NCI-H2081 (cell line): ENCODE measurements at places on chromosomes 12 and 14.
A peak's percentile ranks its signal among the peaks of the same experiment; 100 is the strongest.

DNA sequence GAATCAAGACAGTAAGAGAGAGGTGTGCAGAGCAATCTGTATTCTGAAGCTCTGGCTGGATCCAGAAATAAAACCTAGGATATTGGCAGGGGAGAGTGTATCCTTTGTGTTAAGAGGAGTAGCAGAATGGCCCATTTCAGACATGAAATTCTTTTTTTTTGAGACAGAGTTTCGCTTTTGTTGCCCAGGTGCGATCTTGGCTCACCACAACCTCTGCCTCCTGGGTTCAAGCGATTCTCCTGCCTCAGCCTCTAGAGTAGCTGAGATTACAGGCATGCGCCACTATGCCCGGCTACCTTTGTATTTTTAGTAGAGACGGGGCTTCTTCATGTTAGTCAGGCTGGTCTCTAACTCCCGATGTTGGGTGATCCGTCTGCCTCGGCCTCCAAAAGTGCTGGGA is 6.1 kb upstream of the SRGAP1 start:
- no peak for DNase-seq

DNA sequence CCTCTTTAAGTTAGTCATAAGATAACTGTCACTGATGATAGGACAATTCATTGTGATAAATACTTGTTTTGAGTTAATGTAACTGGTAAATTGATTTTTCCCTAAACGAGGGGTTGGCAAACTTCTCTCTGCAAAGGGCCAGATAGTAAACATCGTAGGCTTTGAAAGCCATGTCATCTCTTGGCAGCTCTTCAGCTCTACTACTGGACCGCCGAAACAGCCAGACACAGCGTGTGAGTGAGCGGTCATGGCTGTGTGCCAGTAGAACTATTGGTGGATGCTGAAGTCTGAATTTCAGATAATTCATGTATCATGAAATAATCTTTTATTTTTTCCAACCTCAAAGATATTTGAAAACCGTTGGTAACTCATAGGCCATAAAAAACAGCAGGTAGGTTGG is 9.9 kb downstream of the PIWIL1 start:
- DNase-seq = no peak

- no peak for DNase-seq
Observed at GRCh38 chr14:25121337-25122129, 71.6 kb upstream of the STXBP6 start.

- peak; percentile 44 for DNase-seq
Observed at GRCh38 chr14:64196814-64197411, 97.3 kb downstream of the ESR2 start.

GRCh38 chr14:75417674-75418073 is 10.1 kb upstream of the JDP2 start:
- DNase-seq = no peak

- DNase-seq = no peak
Observed at GRCh38 chr14:24828486-24828885, 194.5 kb upstream of the GZMB start.

- no peak for DNase-seq
Observed at GRCh38 chr14:94906991-94907587, 137.2 kb upstream of the GSC start.

DNA sequence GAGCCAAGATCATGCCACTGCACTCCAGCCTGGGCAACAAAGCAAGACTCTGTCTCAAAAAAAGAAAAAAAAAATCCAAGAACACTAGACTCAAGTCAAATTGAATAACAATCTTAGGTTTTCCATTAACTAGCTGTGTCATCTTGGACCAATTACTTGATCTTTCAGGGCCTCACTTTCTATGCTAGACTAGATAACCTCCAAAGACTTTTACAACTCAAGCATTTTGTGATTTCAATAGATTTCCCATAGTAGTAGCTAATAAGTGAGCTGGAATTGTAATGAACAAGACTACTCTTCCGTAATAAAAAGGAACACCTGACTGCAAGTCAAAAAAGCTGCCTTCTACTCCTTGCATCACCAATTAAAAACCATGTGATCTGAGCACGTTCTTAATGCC is 127.0 kb upstream of the SSTR1 start:
- DNase-seq = no peak

- DNase-seq = no peak
Observed at GRCh38 chr12:90368081-90368480, 586.9 kb downstream of the CCER1 start.

GRCh38 chr12:106152334-106152733 is 13.6 kb upstream of the NUAK1 start:
- no peak for DNase-seq

GRCh38 chr12:67892259-67893021 is 96.8 kb upstream of the IFNG-AS1 start:
- DNase-seq = no peak

DNA sequence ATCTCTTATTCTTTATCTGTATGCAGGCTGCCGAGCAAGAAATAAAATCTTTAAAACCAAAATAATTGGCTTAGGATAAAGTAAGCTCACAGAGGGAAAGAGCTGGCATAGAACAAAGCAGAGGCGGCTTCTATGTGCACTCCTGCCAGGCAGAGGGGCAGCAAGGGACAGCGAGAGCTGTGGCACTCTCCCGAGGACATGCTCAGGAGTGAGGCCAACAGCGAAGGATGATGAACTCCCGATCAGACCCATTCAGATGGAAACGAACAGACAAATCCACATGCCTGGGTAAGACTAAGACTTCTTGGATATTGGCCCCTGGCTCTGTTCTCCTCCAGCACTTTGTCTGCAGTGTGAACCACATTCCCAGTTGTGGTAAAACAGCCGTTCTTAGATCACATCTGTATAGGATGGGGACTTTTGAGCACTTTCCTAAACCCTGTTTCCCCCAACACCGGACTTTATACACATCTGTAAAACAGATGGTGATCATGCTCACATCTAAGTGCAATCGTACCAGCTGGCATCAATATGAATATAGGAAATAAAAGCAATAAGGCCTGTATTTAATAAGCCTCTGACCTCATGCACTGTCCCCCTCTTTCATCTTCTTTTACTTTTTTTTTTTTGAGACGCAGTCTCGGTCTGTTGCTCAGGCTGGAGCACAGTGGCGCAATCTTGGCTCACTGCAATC is 134.1 kb downstream of the PPM1H start:
- DNase-seq = no peak

DNA sequence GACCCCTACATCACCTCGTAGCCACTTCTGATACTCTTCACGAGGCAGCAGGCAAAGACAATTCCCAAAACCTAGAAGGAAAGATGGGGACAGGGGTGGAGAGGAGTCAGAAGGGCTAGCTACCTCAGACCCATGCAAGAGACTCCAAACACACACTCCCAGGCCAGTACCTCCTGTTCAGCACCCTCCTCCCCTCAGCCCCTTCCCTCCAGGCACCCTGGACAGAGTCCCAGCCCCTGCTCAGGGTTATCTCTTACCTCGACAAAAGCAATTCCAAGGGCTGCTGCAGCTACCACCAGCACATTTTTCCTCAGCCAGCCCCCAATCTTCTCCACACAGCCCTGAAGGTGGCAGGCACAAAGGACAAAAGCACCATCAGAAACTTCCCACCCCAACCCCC is 3.3 kb downstream of the CD63 start:
- no peak for DNase-seq

DNA sequence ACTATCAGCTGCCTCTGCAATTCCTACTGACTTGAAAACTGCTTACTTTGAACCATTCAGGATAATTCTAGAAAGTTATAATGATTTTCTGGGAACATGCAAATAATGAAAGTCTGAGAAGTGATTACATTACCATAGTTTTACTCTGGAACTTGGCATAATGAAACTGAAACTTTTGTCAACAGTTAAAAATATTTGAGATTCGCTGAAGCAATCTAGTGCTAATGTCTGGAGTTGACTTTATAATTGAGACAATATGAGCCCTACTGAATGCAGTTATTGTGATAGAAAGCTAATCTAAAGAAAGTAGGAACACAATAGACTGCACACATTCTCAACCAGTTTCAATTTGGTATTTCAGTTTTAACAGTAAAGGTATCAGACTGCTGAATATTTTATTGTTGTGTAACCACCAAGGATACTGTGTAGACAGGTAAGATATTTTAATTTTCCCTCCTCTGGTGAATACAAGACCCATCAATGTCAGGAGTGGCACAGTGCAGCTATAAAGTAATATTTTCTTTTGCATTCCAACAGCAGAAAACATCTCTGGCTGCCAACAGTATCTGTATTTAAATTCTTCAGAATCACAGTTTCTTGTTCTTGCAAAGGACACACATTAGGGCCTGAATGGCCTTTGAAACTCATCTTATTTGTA is 483.5 kb downstream of the ATP23 start:
- DNase-seq = no peak

- no peak for DNase-seq
Observed at GRCh38 chr12:52892207-52892852, 12.5 kb downstream of the KRT8 start.

- peak; percentile 37 for DNase-seq
Observed at GRCh38 chr14:76937181-76938091, 91.1 kb downstream of the IRF2BPL start.

- no peak for DNase-seq
Observed at GRCh38 chr12:19830446-19830845, 391.2 kb downstream of the AEBP2 start.

- no peak for DNase-seq
Observed at GRCh38 chr12:130049666-130050065, 112.6 kb upstream of the FZD10 start.

- DNase-seq = no peak
Observed at GRCh38 chr12:103956509-103957027, 9.1 kb upstream of the TDG start.

GRCh38 chr12:52285851-52286530 is 5.3 kb downstream of the KRT81 start:
- DNase-seq = no peak

DNA sequence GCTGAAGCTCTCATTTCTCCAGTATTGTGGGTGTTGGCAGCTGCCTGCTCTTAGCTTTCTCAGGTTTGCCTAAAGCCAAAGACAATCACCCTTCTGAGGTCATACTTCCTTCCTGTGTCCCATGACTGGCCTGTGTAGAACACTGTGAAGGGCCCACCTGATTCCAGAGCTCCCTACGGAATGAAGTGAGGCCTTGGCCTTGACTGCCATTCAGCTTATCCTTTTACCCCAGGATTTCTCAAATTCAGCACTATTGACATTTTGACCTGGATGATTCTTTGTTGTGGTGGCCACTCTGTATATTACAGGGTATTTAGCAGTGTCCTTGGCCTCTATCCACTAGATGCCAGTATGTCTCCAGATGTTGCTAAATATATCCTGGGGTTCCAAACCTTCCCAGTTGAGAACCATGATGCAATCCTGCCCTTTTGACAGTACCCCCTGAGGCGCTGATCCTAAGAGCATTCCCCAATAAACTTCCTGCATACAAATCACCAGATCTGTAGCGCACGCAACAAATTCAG is 112.3 kb upstream of the KRR1 start:
- DNase-seq = no peak

- no peak for DNase-seq
Observed at GRCh38 chr12:56103066-56103711, 1.2 kb upstream of the PA2G4 start.

DNA sequence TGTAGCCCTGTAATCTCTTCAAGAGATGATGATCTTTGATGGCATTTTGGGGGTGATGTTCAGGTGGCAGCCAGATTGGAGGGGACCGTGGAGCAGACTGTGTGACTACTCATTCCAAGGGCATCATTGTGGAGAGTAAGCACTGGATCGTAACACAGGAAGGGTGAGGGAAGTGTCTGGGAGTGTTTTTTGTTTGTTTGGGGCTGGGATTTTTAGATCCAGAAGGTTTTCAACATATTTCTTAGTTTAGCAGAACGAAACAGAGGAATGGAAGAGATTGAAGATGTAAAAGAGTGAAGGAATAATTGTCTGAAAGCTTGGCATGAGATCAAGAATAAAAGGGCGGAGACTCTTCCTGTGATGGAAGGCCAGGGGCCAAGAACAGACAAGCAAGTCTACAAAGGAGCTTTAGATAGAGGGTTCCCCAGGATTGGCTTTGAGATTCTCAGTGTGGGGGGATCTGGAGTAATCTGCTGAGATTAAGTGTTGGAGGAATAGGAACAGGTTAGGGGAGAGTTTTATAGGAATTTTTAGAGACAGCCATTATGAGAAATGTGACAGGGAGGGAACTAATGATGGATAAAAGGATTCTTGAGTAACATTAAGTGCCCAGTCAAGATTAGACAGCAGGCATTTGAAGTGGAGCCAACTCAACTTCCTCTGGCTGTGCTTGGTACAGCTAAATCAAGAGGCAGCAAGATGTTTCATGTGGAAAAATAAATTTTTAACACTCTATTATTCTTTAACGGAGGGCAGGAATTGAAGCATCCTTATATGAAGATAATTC is 79.7 kb upstream of the REP15 start:
- no peak for DNase-seq

- DNase-seq = no peak
Observed at GRCh38 chr14:90654831-90655276, 161.4 kb downstream of the TTC7B start.

GRCh38 chr14:30528119-30528518 is 30.8 kb upstream of the G2E3 start:
- DNase-seq = no peak

GRCh38 chr12:7113389-7113871 is 4.4 kb upstream of the C1RL start:
- DNase-seq = peak; percentile 19

DNA sequence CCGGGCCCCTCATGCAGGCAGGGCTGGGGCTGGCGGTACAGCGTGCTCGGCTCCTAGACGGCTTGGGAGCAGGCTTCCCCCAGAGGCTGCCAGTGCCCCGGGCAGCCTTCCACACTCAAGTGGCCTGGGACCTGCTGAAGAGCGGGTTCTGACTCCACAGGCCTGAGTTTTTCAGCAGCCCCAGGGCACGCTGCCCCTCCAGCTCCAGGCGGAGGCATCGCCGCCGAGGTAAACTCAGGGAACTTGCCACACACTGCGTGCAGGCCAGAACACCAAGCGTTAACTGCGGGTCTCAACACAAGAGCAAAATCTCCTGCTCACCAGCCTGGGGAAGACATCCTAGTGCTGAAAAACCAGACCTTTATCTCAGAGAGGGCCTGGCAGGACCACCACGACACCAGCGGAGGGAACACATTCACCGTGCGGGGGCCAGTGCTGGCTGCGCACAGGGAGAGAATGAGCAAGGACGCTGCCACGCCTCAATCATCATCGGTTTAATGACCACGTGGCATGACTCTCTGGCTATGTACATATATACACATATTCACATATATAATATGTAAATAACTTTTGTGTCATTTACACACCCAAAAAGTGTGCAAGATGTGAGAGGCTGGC is 21.3 kb downstream of the PSMC1 start:
- DNase-seq = no peak

GRCh38 chr14:69652942-69653684 is 41.7 kb downstream of the SUSD6 start:
- no peak for DNase-seq

- no peak for DNase-seq
Observed at GRCh38 chr14:101875727-101876554, 88.4 kb upstream of the DYNC1H1 start.

GRCh38 chr14:64515053-64515452 is 10.5 kb downstream of the ZBTB1 start:
- DNase-seq = no peak
